ENCODE measurements at places on chromosomes 6 and 20.

GRCh38 chr20:23161968-23162696 is 76.0 kb upstream of the CD93 start:
- no peak for DNase-seq

DNA sequence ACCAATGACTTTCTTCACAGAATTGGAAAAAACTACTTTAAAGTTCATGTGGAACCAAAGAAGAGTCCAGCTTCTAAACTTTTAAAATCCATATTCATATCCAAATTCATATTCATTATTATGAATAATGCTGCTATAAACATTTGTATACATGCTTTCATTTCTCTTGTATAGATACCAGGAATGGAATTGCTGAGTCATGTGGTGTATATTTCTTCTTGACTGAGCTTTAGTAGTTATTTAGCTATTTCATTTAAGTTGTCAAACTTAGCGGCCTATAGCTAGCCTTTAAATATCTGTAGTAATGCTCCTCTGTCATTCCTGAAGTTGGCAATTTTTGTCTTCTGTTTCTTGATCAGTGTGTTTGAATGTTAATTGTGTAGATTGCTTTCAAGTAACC is 19.8 kb upstream of the SMIM28 start:
- DNase-seq: no peak

- no peak for DNase-seq
Observed at GRCh38 chr20:57794036-57794435, 84.2 kb upstream of the PMEPA1 start.

- no peak for DNase-seq
Observed at GRCh38 chr20:17698384-17698783, 1.4 kb upstream of the BANF2 start.

DNA sequence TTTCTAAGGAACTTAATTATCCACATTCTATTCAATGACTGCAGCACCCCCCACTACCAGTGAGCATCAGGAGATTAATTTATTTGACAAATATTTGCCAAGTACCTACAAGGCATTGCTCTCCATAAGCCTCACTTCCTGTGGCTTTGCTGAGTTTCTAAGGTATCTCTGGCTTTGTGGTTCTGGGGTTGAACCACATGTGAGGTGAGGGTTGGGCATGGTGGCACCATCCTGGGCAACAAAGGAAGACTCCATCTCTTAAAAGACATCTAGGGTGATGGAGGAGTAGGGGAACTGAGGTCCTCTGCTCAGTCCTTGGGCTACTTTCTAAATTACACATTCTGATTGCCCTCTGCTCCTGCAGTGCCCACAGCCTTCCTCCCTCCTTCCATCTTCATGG is 25.5 kb upstream of the WFDC2 start:
- DNase-seq: no peak

Measured in NCI-H1694 (cell line).